ENCODE measurements at places on chromosomes 16 and 17.

DNA sequence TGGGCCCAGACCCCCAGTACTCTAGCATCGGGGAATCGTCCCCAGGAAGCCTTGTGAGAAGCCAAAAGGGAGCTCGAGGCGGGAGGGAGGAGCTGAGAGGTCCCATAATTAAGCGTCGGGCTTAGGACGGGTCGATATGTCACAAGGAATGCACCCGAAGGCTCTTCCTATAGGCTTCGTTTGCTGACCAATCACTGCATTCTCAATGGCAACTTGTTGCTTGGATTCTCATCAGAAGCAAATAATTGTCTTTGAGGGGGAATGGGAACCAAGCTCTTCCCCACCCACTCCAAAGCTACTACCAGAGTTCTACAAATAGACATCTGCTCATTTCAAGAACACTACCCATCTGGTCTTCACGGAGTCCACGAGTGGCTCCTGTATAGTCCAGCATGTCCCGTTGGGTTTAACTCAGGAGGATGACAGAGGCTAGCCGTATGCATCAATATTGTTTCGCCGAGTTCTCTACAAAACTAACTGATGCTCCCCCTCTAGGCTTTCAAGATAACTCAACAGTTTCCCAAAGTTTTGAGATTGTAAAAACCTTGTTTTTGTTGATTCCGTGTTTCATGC lies 628 bp upstream of the BLMH start:
- no peak for DNase-seq

DNA sequence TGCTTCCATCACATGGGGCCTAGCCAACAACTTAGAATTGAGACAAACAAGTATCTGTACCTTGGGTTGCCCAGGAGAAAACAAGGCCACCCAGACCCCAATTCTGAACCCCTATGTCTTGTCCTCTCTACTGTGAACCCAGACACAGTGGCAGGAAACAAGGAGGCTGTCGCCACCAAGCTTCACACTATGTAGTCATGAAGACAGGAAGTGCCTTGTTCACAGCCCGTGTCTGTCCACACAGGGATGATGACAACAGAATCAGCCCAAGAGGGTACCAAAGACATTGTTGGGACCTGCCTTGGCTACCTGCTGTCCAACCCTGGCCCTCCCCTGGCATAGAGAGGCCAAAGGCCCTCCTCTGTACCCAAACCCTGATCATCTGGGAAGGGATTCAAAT lies 84.8 kb downstream of the CDYL2 start:
- no peak for DNase-seq

DNA sequence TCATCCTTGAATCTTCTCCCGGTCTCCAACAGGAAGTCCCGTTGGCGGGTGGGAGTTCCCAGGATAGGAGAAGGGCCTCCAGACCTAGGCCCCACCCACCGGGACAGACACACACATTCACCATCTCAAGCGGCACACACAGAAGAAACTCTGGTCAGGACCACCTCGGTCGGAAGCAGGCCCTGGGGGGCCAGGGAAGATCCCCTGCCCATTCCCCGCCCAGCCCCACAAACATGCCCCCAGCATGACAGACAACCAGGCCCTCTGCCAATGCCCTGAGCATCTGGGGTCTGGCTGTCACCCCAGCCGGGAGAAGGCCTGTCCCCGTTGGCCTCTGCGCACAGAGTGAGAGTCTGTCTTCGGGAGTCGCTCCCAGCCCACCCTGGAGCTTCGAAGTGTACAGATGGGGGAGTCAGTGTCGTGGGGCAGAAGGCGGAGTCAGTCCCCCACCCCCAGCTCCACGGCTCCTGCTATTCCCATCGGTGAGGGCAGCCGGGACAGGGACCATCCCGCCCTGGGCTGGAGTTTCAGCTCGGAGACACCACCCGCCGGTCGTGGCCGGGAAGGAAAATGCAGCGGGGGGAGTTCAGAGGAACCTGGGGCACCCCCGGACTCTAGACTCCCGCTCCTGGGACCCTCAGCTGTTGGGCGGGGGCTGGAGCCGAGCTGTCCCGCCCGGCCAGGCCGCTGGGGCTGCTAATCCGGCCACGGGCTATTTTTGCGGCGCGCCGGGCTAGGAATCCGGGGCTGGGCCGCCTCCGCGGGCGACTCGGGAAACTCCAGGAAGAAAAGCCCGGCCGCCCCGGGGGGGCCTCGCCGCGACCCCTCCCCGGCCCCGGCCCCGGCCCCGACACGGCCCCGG lies 660 bp downstream of the RHBDF1 start:
- peak; percentile 49 for DNase-seq

- no peak for DNase-seq
Observed at GRCh38 chr17:6554871-6555330, 1.5 kb downstream of the PITPNM3 start.

- DNase-seq = no peak
Observed at GRCh38 chr17:15261802-15262290, 3.3 kb downstream of the PMP22 start.

DNA sequence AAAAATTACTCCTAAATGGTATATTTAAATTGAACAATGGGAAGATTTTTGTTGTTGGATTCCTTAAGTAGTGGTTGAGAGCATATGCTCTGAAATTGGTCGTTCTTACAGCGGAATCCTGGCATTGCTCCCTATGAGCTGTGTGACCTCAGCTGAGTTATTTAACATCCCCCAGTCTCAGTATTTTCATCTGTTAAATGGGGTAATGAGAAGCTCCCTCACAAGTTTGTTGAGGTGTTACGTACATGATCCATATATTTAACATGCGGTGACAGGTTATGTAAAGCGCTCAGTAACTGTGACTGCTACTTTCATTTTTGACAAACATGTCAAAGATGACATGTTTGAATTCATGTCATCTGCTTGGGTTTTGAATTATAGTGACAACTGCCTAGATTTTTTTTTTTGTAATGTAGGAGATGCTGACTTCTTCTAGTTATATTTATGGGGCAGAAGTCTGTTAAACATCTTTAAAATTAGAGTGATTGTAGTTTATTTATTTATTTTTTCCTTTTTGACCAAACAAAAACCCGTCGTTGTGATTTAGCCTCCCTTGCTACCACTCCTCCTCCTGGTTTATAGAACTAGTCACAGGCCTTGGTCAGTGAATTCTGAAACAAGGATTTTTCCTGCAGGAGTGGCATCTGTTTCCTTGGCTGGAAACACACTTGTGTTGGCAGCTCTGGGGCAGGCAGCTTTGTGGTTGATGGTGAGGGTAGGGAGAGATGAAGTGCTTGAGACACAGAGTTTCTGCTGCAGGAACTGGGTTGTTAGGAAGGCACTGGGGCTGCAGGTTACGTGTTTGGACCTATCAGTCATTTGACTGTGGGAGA lies 268.8 kb downstream of the SNX29 start:
- DNase-seq = no peak

GRCh38 chr16:77470851-77471250 lies 36.0 kb upstream of the ADAMTS18 start:
- no peak for DNase-seq

- DNase-seq = no peak
Observed at GRCh38 chr17:1197379-1197778, 17.6 kb upstream of the ABR start.

DNA sequence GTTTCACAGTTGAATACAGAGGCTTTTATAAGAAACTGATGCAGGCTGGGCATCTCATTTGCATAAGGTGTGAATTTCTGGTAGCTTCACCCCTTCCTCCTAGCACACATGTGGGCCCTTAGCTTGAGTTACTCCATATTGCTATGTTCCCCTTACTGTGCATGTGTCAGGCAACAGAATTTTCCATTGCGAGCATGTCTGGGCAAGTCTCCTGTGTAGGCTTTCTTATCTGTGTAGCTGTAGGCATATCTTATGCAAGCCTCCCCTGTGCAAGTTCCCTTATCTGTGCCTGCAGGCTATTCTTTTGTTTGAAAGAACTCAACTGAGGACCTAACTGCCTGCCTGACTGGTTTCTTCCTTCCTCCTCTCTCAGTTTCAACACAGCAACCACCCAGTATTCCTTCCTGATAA lies 597.4 kb upstream of the CDH5 start:
- peak; percentile 14 for DNase-seq

- peak; percentile 23 for DNase-seq
Observed at GRCh38 chr17:66711401-66711800, 123.5 kb upstream of the CACNG5 start.

- DNase-seq = no peak
Observed at GRCh38 chr16:12547608-12547922, 256.1 kb downstream of the CPPED1 start.

DNA sequence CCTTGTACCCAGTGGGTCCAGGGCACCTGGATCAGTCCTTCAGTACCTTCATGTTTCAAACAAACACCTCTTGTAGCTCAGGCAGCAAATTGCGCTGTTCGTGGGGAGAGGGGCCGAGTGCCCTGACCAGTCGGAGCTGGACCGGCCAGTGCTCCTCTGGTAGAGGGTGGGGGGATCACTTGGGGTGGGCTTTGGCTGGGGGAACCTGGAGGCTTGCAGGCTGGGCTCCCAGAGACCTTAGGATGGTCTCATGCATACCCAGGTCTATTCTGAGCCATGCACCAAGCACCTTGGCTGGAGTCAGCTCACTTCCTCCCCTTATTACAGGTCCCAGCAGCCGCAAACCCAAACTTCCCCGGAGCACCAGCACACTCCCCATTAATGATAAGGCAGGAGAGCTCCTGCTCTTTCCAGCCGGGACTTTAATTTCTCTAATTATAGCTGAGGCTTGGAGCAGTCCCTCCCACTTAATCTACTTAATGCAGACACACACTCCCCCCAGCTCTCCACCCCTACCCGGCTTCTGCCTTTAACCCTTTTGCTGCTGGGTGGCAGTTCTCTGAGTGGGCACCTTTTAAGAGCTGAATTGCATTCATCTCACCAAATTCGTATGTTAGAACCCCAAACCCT lies 26.3 kb upstream of the MGAT5B start:
- DNase-seq = no peak

GRCh38 chr17:42562388-42563142 lies 617 bp downstream of the COASY start:
- no peak for DNase-seq

GRCh38 chr16:68411086-68411485 lies 37.2 kb downstream of the SMPD3 start:
- DNase-seq = no peak

DNA sequence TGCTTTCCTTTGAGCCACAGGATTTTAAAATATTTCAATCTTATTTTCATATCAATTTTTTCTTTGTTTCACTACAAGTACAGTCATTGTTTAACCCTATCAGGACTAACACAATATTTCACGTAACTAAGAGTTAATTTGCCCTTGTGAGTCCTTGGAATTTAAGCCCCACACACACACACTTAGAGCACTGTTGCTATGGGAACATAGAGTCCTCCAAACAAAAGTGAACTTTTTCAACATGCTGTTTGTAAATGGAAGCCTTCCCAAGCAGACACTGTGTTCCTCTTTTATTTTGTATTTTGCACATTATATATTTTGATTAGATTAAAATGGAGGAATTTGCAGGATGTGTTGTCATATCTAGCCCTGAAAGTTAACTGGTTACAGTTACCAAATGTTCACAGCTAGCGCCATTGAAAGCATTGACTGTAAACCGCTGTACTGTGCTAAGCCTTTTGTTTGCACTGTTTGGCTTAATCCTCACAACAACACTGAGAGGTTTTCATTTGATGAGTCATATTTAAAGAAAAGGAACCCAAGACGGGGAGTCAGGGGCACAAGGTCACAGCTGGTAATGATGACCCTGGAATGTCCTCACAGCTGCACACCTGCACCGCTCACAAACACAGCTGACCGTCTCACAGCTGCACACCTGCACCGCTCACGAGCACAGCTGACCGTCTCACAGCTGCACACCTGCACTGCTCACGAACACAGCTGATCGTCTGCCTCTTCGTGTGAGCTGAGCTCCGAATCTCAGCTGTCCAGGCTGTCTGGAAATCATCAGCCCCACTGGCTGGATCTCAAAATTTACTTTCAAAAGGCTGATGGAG lies 6.3 kb downstream of the HSBP1 start:
- peak; percentile 76 for DNase-seq

- no peak for DNase-seq
Observed at GRCh38 chr17:73749337-73749823, 105.1 kb upstream of the SDK2 start.

- DNase-seq = no peak
Observed at GRCh38 chr17:38940404-38940803, 15.0 kb downstream of the LASP1NB start.

GRCh38 chr16:88074041-88074440 lies 122.8 kb downstream of the BANP start:
- no peak for DNase-seq

DNA sequence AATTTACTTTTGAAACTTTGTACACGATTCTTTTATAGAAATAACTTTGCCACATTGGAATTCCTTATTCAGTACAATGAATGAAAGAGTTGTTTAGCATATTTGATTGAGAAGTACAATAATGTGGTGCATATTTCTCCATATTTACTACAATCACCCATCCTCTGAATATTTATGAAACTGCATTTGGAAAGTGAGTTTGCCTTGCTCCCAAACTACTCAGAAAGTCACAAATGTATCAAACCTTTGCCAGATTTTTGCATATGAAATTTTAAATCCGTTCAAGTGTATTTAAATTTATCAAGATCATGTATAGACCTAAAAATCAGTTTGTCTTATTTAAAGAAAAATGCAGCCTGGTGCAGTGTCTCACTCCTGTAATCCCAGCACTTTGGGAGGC lies 148.7 kb downstream of the CDH11 start:
- no peak for DNase-seq

DNA sequence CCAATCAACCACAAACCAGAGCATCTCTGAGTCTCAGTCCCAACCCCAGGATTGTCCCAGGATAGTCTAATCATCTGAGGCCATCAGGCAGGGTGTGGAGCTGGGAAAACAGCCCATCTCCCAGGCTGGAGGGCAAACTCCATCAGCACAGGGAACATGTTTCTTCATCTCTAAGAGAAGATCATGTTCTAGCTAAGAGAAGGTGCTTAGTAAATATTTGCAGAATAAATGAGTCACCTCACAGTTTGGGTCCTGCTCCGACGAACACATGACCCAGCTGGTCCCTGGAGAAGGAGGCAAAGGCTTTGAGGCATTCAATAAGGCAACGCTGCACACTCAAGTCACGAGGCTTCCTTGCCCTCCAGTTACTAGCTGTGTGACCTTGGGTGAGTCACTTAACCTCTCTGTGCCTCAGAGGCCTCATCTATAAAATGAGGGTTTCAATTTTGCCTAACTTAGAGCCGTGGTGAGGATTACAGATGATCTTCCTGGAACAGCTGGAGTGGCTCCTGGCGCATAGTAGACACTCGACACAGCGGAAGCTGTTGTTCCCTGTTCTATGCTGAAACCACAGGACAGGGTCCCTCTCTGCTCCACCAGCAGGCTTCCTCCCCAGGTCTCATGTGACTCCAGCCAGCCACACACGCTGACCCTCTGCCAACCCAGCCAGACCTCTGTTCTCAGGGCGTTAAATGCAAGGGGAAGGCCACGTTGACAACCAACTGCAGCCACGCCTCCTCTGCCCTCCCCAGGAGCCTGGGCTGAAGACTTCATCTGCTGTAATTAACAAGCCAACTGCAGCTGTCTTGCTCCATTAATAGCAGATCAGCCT lies 10.3 kb upstream of the RPL38 start:
- peak; percentile 42 for DNase-seq

- no peak for DNase-seq
Observed at GRCh38 chr16:85935974-85936760, 37.2 kb downstream of the IRF8 start.

GRCh38 chr16:50835358-50836060 lies 93.6 kb downstream of the CYLD start:
- DNase-seq = no peak
